ENCODE measurements at places on chromosomes 1 and 21. TPM values are rescaled to one million over a fixed set of nuclear protein-coding genes. Genes with fewer than 3 reads are reported as not detected.

The TMPRSS2 gene
- total RNA-seq, result not detected

The AMY2B gene
- total RNA-seq, result 14.5 TPM

The NASP gene
- total RNA-seq, result 84.6 TPM

The ZMYM1 gene
- total RNA-seq, result 21.2 TPM

The MPZL1 gene
- 164 TPM for total RNA-seq

All from MCF 10A (cell line).